ENCODE measurements at places on chromosomes 3 and 15.

- DNase-seq, result peak; percentile 51
These were observed 67.1 kb upstream of the MCTP2 start for GRCh38 chr15:94164202-94164807.

DNA sequence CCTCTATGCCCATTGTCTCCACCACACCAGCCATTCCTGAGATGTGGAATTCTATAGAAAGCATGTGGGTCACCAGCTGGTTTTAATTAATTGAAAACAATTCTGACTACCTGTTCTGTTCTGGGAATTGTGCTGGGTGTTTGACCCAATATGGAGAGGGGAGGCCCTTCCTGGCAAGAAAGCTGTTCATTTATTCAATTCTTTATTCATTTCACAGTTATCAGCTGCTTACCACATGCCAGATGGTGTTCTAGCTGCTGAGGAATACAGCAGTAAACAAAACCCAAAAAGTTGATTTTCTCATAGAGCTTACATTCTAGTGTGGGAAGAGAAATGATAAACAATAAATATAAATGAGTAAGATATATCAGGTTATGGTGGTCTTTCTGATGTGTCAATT lies 296.1 kb upstream of the RASGRP1 start:
- no peak for DNase-seq

- DNase-seq, result no peak
These were observed 6.2 kb downstream of the DISP2 start for GRCh38 chr15:40364251-40364650.

DNA sequence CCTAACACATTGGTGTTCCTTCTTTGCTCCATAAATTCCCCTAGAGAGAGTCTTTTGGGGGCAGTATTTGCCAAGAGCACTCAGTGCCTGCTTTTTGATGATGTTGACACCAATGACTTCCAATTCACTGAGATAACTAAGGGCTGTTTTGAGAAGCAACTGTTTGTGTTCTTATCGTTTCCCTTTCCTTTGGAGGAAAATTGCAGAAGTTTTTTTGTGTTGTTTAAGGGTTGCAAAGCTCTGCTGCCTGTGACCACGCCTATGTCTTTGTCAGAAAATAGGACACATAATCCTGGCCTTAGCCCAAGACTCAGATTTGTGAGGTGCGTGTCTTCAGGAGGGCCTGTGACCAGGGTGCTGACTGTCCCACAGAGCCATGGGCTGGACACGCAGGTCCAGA lies 99.6 kb downstream of the FAM43A start:
- no peak for DNase-seq

DNA sequence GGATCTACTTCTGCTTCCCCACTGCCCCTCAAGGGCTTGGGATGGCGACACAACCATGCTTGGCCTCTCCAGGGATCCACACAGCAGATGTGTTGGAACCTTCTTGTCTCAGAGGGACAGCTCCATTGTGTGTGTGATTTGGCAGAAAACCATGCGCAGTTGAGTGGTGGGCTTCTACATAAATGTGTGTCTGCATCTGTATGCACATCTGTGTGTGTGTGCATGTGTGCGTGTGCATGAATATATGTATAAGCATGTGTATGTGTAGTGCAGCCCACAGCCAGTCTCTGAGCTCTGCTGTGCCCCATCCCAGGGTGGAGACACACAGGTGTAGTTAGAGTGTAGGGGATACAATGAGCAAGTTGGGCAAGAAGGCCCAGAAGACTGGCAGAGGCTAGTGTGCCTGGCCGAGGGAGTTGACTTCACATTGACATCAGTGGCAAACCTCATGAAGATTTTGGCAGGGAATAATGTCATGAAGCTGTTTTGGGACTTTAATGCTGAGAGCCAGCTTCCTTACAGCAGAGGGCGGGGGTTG lies 8.1 kb downstream of the GLYCTK start:
- DNase-seq, result no peak

- no peak for DNase-seq
These were observed 94.9 kb downstream of the ST6GAL1 start for GRCh38 chr3:187025254-187025655.

- no peak for DNase-seq
These were observed at the start of gene FBXO40 for GRCh38 chr3:121592856-121593702. Gene FBXO40, plus strand, starts transcription at chr3:121593379. Its CDS starts 27,197 bp downstream, at chr3:121620576.

GRCh38 chr3:71854706-71855105 lies 69.8 kb upstream of the PROK2 start:
- DNase-seq, result no peak

DNA sequence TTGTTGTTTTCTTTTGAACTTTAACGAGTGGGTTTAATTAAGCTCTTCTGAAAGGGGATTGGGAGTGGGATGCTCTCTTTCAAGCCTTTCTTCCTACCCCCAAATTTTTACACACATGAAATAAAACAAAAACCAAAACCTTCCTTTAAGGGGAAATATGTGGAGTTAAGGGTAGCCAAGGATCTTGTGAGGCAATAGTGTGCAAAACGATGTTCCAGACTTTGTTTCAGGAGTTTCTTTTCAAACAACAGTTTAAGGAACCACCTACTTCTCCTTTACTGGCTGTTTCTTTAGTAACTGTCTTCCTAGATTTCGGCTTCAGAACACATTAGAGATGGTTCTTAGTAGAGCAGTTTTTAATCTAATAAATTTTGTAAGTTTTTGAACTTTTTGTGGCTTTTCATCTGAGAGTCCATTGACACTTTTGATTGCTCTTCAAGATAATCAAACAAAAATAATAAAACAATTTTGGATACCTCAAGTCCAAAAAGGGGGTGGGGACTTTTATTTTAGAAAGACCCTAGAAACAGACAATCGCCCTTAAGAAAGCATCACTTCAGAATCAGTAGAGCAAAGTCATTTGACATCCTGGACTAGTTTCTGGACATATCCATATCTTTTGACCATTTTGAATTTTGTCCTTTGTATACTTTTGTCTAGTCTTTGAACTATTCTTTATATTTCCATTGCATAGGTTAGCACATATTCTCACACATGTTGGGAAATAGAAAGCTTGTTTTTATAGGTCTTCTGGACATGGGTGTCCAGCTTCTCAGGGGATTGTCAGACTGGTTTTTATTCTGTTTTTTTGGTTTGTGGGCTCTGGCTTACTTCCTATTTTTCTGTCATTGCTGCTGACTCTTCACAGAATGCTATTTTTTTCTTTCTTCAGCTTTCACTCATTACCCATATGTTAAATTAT lies 6.0 kb downstream of the DIPK2A start:
- no peak for DNase-seq

GRCh38 chr3:10196389-10197052 lies 31.8 kb downstream of the IRAK2 start:
- no peak for DNase-seq

- DNase-seq, result no peak
These were observed 44.6 kb downstream of the RAB27A start for GRCh38 chr15:55245059-55245458.

DNA sequence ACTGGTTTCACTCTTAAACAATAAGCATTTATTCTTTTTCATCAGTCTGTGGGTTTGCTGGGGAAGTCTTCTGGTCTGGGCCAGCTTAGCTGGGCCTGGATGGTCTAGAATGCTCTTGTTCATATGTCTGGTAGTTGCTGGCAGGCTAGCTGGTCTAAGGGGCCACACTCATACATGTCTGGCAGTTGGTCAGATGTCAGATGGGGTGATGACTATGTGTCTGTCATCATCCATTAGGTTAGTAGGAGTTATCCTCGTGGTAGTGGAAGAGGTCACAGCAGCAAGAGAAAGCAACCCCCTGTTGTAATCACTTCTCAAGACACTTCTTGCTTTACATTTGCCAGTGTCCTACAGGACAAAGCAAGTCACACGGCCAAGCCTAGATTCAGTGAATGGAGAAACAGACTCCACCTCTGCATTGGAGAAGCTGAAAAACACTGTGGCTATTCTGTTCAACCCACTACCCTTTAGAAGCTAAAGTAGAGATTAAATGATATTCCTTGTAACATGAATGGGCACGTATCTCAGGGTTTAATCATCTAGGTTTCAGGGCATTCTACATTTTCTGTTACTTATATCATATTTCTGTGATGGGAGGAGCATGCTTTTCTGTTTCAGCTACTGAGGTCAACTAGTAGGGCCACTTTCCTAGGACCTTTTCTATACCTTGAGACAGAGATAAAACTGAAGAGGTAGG lies 5.5 kb upstream of the ARID3B start:
- DNase-seq, result no peak

DNA sequence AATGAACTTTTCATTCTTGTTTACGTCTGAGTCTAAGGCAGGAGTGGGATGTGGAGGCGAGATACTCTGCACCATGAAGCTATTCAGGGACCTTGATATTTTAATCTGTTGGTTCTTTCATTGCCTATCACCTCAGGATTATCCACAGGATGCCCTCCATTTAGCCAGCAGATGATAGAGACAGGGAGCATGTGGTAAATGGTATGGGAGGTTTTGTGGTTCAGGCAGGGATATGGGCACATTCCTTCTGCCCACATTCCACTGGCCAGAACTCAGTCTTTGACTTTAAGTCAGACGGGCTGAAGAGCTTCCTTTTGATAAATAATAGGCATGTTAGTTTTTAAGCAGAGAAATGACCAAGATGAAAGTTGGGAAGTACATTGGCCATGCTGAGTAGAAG lies 548.0 kb upstream of the CCDC54 start:
- DNase-seq, result no peak

DNA sequence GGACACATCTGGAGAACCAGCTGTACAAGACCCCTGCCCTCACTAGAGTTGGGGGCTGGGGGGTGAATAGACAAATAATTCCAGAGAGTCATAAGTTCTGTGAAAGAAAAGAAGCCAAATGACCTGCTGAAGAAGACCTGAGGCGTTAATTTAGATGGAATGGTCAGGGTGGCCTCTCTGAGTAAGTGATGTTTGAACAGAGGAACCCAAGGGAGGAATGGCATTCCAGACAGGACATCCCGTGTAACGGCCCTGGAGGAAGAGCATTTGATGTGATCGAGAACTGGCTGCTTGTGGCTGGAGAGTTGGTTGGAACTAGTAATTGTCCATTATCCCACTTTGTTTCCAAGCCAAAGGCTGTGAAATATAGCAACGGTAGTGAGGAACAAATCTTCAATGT lies 1.7 kb downstream of the NR2C2 start:
- no peak for DNase-seq

GRCh38 chr15:58503139-58504027 lies 71.6 kb downstream of the LIPC start:
- DNase-seq, result no peak

DNA sequence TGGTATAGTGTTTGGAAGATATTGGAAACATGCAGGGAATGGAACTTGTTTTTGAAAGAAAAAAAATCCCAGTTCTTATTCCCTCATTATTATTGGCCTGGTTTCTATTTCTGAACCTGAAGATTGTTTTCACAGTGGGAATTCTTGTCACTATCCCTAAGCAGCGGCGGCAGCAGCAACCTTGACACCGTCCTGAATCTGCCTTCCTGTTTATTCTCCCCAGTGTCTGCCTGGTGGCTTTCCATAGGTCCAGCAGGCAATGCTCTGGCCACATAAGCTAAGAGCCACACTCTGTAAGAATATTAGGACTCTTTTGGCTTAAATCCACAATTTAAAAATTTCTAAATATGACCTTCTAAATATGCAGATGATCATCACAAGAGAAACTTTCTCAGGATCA lies 178.0 kb downstream of the PLCL2 start:
- no peak for DNase-seq

DNA sequence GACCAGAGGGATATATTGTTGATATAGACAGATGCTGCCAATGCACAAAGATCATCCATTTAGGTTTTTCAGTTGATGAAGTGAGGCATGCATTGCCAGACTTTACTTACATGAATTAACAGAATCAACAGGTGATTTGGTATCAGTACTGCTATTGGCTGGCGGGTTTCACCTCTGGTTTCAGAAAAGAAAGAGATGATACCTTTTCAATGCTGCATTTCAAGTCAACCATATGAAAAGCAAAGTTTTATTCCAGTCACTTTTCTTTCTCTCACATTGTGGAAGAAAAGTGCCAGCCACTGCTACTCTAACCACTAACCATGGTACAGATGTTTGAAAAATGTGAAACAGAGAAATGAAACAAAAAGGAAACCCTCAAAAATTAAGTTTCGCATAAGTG lies 289.1 kb downstream of the TIGIT start:
- DNase-seq, result no peak

DNA sequence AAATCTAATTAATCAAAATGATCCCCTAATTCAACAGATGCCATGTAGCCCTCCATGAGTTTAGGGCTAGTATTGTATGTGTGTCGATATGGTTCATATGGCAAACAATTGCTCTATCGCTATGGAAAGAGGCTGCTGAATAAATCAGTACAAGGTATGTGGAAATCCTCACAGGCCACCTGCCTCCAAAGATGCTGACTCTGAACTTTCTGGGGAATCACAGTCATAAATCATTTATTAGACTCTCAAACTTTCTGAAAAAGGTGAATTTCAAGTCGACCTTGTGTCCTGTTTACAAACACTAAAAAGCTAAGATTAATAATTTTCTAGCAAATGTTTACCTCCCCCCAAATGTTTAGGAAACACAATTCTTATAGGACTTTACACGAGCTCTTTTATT lies 462.6 kb downstream of the GABRG3 start:
- no peak for DNase-seq

GRCh38 chr3:186097663-186098451 lies 11.0 kb downstream of the ETV5 start:
- DNase-seq, result peak; percentile 75

GRCh38 chr15:66588971-66589370 lies 23.2 kb upstream of the LCTL start:
- DNase-seq, result no peak

- DNase-seq, result no peak
These were observed 624.4 kb upstream of the BCHE start for GRCh38 chr3:166461626-166462025.

DNA sequence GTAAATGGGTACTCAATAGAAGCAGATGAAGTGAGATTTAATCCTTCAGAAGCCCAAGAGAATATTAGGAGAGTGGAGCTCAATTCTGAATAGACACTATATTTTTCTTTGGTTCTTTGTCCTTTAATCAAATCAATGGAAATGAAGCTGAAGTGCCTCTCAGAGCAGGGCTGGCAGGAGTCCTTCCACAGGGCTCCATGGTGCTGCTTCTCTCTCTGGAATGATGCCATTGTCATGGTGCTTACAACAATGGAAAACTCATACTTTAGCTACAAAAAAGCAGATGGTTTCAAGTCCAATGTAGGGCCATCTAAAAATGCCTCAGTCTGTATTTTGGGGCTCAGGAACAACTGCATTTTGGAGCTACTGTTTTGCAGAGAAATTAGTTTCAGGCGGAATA lies 125.1 kb downstream of the SNRK start:
- DNase-seq, result no peak

DNA sequence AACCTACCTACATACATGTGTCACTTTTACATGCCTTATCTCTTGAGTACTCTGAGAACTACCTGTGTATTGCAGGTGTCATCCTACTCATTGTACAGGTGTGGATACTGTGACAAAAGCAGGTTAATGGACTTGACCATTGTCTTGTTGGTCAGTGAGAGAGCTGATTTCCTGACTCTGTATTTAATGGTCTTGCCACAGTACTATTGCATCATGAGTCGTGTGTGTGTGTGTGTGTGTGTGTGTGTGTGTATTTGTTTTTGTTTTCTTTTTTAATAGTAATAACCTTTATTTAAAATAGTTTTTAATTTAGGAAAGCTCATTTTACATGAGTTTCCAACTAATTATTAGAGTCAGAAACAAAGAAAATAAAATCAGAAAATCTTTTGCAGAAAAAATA lies 7.7 kb downstream of the SELENOT start:
- DNase-seq, result no peak

Measured in AG08395 (cell line).